Thoracic aorta (tissue), 2 donors: ENCODE measurements at places on chromosomes 7 and 10.

GRCh38 chr10:88598055-88598454 is 11.5 kb downstream of the LIPJ start:
- no peak for DNase-seq

GRCh38 chr7:104137511-104137910 is 70.3 kb downstream of the ORC5 start:
- no peak for DNase-seq

DNA sequence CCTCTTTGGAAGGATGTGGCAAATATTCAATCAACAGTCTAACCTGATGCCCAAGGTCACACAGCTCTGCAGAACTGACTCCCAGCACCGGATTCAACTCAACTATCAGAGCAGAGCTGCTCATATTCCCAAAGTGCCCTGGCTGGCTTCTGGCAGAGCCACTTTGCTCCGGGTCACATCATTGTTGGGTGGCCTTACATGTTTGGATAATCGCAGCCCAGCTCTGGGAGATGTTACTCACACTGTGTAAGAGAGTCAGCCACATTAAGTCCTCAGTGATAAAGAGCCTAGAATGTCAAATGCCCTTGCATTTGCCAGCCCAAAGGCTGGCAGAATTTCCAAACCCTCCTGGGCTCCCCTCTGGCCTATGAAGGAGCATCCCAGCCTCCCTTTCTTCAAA is 79.8 kb upstream of the PDE1C start:
- no peak for DNase-seq

DNA sequence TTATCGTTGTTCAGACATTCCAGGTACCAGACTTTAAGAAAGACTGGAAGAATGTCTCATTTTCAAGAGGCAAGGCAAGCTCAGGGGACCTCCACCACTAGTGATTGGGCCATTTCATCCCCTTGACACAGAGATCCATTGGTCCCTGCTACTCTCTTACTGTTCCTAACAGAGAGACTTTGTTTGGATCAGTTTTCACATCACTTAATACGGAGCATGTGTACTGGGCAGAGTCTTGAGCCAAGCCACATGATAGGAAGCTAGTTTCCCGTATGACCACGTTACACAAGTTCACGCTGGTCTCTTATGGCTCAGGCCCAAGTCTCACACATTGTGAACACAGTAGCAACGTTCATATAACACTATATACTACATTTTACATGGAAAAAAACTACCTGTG is 269.9 kb downstream of the BAMBI start:
- DNase-seq: no peak

GRCh38 chr7:116393654-116394053 is 105.9 kb upstream of the CAV2 start:
- DNase-seq: no peak

GRCh38 chr7:130903358-130903974 is 169.5 kb upstream of the KLF14 start:
- no peak for DNase-seq

DNA sequence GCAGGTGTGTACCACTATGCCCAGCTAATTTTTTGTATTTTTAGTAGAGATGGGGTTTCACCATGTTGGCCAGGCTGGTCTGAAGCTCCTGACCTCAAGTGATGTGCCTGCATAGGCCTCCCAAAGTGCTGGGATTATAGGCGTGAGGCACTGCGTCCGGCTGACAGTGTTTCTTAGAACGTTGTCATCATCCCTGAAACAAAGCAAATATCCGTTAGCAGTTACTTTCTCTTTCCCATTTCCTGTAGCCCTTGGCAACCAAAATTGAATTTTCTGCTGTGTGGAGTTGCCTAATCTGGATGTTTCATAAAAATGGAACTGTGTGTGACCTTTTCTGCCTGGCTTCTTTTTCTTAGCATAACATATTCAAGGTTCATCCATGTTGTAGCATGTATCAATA is 22.4 kb downstream of the ZNF33A start:
- DNase-seq: no peak

DNA sequence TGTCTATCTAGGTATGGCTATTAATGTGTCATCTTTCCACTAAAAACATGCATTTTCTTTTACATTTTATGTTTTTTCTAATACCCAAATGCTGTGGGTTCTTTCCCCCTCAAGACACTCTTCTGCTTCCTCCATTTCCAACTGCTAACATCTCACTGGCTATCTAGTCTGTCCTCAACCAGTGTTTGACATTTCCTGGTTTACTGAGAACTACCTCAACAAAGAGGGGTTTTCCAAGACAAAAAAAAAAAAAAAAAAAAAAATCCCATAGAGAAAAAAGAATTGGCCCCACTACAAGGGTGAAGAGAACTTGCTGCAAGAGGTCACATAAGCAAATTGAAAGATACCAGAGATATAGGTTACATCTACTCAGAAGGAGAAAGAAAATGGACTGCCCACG is 359.7 kb downstream of the CRPPA start:
- DNase-seq: no peak

DNA sequence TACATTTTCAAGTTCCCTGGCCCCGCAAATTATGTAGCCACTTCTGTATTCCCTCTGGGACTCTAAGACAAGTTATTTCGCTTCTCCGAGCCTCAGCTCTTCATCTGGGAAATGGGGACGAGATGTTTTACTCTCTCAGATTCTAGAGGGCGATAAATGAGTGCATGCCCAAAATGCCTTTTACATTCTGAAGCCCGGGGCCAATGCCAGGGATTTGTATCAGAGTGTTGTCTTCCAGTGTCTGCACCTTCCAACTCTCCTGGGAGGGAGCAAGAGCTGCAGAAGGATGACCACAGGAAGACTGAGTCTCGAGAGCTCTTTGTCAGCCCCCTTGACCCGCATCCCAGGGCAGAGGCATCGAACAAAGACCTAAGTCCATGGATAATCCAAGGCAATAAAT is 39.9 kb downstream of the BUB3 start:
- DNase-seq: no peak

- no peak for DNase-seq
Measured at GRCh38 chr10:33808475-33808874, 474.0 kb upstream of the NRP1 start.

DNA sequence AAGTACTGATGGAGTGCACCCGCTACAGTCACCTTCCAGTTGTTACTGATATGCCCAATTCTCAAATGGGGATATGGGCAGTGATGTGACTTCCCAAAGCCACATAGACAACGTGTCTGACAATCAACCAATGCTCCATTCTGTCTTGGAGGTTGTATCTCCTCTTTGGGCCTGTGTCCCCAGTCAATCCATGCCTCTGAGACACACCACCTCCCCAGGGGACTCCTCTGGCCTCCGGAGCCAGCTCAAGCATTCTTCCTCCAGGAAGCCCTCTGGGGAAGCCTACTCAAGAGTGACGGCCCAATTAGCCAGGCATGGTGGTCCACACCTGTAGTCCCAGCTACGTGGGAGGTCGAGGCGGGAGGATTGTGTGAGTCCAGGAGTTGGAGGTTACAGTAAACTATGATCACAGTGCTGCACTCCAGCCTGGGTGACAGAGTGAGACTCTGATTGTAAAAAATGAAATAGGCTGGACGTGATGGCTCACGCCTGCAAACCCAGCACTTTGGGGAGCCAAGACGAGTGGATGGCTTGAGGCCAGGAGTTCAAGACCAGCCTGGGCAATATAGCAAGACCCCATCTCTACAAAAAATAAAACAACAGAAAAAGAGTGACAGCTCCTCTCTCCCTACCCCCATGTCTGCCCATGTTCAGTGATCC is 99.5 kb upstream of the TNRC18 start:
- no peak for DNase-seq

DNA sequence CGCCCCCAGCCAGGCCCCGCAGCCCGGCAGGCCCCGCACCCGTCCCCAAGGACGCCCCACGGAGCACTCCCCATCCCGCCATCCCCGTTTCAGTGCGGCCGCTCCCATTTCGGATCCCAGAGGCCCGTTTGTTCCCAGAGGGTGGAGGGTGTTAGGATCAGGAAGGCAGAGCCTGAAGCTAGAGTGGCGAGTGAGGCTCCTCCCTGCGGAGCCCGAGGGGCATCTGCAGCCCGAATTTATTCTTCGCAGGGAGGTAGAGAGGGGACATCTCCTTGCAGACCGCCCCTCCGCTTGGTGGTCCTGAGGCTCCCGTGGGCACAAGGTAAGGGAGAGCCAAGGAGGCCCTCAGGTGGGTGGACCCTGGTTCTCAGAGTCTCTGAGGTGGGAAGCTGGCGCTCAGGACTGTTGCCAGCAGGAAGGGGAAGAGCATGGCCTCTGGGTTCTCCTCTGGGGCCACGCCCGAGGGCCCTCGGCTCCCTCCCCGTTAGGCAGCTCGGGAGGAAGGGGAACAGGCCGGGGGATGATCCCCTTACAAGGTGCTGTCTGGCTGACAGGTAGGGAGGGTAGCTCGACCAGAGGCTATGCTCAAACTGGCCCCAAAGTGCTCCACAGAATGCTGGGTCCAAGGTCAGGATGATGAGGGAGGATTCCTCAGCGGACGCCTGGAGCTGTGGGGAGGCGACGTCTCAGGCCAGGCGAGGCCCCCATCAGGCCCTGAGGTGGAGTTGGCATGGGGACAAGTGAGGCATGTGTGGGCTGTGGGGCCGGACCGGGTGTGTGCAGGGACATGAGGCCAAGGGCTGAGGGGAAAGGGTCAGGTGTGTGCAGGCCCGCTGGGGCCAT is 17.4 kb downstream of the POLL start:
- no peak for DNase-seq

DNA sequence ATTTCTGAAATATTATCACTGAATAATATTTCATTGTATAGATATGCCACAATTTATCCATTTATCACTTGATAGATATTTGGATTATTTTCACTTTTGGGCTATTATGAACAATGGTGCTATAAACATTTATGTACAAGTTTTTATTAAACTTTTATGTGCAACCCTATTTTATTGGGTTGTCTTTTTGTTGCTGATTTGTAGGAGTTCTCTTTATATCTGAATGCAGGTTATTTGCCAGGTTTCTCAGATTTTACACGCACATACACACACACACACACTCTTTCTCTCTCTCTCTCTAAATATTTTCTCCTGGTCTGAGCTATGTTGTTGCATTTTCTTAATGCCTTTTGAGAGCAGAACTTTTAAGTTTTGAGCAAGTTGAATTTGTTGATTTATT is 36.2 kb downstream of the ADK start:
- DNase-seq: no peak

- DNase-seq: no peak
Measured at GRCh38 chr10:69461243-69462025, 10.2 kb downstream of the TSPAN15 start.

DNA sequence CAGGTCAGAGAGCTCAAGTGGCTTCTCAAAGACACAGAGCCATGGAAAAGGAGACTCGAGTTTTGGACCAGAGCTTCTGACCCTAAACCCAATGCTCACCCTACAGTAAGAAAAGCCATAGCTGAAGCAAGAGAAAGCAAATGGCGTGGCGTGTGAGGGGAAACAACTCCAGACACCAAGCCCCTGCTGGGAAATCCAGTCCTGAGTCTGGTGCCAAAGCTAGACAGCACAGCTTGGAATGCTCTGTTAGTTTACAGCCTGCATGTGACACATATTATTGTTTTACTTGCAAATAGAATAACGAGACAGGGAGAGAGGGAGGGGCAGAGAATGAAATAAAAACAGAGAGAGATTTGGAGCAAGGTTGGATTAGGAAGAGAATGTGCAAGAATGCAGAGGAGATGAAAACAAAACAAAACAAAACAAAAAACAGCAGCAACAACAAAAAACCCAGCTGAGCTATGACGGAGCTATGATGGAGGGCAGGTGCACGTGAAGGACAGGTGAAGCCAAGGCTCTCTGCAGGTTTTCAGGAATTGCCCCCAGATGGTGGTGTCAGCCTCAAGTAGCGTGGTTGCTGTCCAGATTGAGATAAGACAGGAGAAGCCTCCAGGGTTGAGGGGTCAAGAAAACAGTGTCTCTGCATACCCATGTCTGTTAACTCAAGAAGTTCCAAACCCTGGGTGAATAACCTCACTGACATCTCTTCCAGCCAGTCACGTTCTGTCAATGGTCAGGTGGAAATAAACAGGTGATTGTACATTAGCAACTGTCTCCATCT is 69.7 kb upstream of the LRRC18 start:
- no peak for DNase-seq

DNA sequence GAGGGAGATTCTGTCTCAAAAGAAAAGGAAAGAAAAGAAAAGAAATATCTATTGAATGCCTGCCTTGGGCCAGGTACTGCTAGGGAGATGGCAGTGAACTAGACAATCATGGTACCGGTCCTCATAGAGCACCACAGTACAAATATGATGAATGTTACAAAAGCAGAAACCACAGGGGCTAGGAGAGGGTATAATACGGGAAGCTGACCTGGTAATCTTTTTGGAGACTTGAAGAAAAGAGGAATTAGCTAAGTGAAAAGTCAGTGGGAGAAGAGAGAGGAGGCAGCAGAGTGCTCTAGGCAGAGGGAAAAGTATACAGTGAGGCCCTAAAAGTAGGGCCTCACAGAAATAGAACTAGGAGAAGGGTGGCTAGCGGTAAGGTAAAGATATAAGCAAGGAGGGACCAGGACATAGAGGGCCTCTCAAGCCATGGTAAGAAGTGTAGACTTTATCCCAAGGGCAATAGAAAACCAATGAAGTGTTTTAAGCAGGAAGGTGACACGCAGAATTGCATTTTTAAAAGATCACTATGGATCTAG is 42.8 kb upstream of the WNT8B start:
- DNase-seq: no peak

- DNase-seq: no peak
Measured at GRCh38 chr10:70317943-70318318, 34.1 kb upstream of the NPFFR1 start.

GRCh38 chr10:46266306-46266985 is 20.4 kb upstream of the ANTXRL start:
- no peak for DNase-seq

- DNase-seq: no peak
Measured at GRCh38 chr7:131109011-131109758, 218.5 kb upstream of the MKLN1 start.

- no peak for DNase-seq
Measured at GRCh38 chr7:68542831-68543230, 1055.4 kb upstream of the AUTS2 start.

- no peak for DNase-seq
Measured at GRCh38 chr10:132878091-132878729, 64.2 kb downstream of the CFAP46 start.

DNA sequence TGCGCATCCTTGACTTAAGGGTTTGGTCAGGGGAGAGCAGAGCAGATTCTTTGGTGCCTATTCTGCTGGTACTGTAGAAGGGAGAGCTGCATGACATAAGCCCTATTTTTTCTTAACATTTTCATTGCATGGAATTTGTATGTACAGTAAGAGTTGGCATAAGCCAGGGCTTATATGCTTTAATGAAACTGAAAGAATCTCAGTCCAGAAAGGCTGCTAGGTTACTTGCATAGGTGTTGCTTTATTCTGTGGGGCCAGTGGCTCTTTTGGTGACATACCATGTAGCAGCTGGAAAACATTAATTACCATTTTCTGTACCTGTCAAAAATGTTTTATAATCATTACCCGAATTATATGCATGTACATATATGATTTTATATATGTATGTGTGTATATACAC is 152.1 kb downstream of the LYZL1 start:
- no peak for DNase-seq

- no peak for DNase-seq
Measured at GRCh38 chr10:100534726-100535125, 1.0 kb upstream of the HIF1AN start.

- DNase-seq: no peak
Measured at GRCh38 chr7:450036-450435, 69.6 kb downstream of the PDGFA start.

- DNase-seq: no peak
Measured at GRCh38 chr7:134919240-134919641, 67.1 kb upstream of the AGBL3 start.

- no peak for DNase-seq
Measured at GRCh38 chr10:105070249-105070648, 429.2 kb downstream of the SORCS3 start.

GRCh38 chr10:47261121-47261520 is 38.9 kb upstream of the GDF10 start:
- DNase-seq: no peak

GRCh38 chr7:5564894-5565293 is 141.3 kb upstream of the TNRC18 start:
- DNase-seq: no peak
